ENCODE measurements at places on chromosomes 1 and 21. TPM values are rescaled to one million over a fixed set of nuclear protein-coding genes. Genes with fewer than 3 reads are reported as not detected.

The SLC44A5 gene
- total RNA-seq: 4.4 TPM

The COL18A1 gene
- 22.2 TPM for total RNA-seq

The RPE65 gene
- not detected for total RNA-seq

The RNF19B gene
- total RNA-seq: 21.6 TPM

GRCh38 chr1:111746614-111746999 lies 7.4 kb upstream of the INKA2 start:
- no peak for DNase-seq

DNA sequence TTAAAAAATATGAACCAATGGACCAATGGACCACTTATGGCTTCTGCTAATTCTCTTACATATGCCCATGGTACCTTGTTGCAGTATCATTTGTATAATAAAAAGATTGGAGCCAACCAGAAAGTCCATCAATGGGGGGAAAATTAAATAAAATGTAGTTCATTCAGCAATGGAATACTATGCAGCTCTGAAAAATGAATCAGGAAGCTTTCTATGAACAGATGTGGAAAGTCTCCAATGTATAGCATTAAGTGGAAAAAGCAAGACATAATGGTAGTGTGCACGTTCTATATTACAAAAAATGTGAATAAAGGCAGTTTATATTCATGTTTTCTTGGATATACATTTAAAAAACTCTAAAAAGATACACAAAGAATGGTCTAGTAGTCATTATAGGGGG lies 101.3 kb downstream of the KCNJ15 start:
- no peak for DNase-seq

DNA sequence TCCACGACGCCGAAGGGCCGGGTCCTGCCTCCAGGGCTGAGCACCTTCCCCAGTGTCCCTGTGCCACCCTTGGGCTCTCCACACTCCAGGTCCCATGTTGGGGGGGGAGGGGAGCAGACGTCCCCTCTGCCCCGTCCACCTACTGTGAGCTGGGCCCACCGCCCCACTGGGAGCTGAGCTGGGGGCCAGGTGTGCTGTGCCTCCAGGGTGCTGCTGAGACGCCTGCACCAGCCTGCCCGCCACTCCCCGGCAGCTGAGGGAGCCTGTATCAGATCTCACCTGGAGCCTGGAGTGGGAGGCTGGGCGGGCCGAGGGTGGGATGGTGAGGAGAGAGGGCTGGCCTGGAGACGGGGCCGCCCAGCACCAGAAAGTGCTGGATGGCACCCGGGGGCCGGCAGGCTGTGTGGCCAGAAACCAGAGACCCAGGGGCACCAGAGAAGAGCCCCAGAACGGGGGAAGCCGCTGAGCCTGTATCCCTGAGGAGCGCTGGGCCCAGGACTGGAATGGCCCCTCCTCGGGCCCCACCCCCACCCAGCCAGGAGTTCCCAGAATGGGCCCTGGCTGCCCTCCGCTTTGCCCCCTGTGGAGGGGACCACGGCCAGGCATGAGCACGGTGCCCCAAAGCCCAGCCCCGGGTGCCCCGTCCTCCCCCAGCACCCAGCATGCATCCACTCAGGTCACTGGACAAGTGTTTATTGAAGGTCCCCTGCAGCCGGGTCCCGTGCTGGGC lies 3.4 kb downstream of the TNFRSF18 start:
- no peak for DNase-seq

DNA sequence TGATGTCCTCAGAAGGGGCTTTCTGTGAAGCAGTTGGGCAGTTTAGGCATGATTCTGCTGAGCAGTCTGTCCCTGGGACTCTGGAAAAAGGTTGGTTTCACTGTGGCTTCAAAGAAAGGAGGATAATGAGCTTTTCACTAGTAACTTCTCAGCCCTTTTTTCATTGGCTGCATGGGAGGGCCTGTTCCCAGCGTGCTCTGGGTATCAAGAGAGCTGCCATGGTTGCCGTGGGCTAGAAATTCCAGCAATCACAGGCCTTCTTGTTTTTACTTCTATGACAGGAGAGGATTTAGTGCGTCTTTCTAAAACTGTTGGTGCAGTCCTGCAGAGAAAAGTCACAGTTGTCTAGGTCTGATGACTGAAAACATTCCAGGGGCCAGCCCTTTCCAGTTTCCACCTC lies 7.2 kb downstream of the SZRD1 start:
- DNase-seq: no peak

The FLG2 gene
- 0.10 TPM for total RNA-seq

DNA sequence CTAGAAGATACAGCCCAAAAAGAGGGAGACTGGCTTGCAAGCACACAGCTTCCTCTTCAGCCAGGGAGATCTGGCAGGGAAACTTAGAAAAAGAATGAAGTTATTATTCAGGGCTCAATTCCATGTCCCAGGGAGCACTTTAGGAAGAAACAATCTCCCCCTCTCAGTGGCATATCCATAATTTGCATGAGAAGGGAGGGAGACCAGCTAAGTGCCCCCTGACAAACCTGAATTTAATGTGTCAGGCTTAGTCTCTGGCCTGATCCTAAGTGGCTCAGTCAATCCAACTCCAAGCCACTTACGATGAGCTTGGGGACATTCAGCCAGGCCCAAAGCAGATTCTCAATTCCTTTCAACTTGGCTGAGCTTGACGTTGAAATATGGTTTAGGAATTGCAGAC lies 17.7 kb upstream of the KCND3 start:
- DNase-seq: no peak

The PLEKHO1 gene
- 135 TPM for total RNA-seq

DNA sequence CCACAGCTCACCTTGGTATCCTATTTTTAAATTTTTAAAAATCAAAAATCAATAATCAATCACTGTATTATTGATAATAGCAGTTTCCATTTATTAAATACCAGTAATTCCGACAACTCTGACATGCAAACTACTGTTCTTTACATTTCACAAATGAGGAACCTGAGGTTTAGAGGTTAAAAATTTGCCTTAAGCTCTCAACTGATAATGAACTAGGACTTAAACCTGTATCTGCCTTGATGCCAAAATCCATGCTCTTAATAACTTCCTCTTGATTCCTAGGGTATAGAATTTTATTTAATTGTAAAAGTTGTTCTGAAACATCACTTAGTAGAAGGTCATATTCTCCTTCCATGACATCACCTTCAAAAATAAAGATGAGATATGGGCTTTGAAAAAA lies 5.6 kb downstream of the ARHGAP29 start:
- no peak for DNase-seq

DNA sequence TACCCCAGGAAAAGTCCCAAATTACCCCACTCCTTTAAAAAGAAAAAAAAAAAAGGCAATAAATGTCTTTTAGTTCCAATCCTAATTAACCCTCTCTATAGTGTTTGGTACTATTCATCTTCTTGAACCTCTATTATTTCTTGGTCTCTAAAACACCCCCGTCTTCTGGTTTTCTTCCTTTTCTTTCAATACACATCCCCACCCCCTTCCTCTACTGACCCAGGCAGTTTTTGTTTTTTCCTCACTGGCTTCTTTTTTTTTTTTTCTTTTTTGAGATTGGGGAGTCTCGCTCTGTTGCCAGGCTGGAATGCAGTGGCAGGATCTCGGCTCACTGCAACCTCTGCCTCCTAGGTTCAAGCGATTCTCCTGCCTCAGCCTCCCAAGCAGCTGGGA lies 26.1 kb downstream of the EGLN1 start:
- DNase-seq: no peak

GRCh38 chr1:224669403-224669802 lies 53.3 kb downstream of the CNIH3 start:
- no peak for DNase-seq

GRCh38 chr1:19066248-19066873 lies 109.9 kb upstream of the IFFO2 start:
- DNase-seq: no peak

The RNF11 gene
- 32.2 TPM for total RNA-seq

The MAST2 gene
- total RNA-seq: 8.4 TPM

GRCh38 chr1:68233202-68233601 lies 879 bp upstream of the WLS start:
- no peak for DNase-seq

DNA sequence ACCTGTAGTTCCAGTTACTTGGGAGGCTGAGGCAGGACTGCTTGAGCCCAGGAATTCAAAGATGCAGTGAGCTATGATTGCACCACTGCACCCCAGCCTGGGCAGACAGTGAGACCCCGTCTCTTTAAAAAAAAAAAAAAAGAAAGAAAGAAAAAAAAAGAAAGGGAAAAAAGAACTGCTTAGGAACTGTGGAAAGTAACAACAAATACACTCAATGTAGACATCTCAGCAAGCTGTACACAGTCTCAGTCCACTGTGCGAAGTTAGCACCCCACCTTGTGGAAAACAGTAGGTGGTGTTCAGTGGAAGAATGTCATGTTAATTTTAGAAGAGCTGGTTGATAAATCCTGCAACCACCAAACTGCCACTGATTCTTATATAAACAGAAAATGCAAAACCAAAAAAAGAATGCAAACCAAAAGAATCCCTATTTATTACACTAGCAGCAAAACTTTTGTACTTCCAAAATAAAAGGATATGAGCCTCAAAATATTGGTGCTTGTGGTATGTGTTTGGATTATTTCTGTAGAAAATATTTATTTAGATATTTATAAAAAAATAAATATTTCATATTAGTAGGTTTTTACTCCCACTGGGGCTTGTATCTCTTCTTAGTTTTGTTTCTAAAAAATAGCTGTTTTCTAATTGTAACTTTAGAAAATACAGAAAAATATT lies 31.1 kb downstream of the ALG14 start:
- no peak for DNase-seq

The OR10Z1 gene
- not detected for total RNA-seq

DNA sequence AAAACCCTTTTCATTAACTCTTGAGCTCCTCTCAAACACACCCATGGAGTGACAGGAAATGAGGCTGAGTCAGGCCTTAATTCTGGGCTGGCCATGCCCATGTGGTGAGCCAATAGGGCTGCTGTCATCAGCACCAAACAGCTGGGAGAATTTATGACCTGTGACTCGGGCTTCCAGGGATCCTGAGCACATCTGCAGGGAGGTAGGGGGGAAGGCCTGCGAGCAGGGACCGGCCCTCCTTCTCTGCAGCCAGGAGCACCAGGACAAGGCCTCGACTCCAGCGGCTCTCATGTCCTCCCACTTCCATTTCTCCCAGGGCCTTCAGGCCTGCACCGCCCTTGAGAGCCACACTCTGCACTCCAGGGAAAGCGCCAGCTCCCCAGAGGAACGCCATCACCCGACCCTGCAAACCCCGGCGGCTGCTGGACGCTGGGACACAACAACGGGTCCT lies 14.6 kb downstream of the RIPK4 start:
- no peak for DNase-seq

DNA sequence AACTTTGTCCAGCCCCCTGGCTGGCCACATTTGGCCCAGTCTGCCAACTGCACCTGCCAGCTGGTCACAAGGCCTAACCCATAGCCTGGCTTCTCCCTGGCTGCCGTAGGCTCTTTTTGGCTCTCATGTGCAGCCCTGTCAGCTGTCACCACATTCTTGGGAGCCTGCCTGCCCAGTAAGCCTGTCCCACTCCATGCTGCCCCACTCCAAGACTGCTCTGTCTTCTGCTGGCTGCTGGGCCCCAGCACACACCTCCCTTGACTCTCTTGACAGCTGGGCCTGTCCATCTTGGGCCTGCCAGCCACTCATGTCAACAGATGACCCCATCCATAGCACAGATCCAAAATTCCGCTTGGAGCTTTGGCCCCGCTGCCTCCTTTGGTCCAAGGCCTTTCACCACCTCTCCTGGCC lies 74.3 kb upstream of the EDN2 start:
- no peak for DNase-seq

DNA sequence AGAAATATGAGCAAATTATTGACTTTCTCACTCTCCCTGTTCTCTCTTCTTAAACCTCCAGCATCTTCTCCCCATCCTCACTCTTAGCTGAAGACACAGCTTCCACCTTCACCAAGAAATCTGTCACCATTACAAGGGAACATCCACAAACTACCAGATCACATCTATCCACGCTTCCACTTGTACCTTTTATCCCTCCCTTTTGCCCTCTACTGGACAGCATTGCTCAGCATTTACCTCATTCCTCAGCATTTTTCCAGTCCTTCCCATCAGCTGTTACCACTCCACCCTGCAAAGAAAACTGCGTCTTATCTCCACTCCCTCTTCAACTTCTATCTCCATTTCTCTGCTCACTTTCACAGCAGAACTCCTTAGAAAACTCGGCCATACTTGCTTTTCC lies 42.6 kb downstream of the KCNJ6 start:
- no peak for DNase-seq

The SMIM1 gene
- 5.7 TPM for total RNA-seq

GRCh38 chr1:156468693-156469345 lies 31.8 kb downstream of the MEF2D start:
- DNase-seq: no peak

DNA sequence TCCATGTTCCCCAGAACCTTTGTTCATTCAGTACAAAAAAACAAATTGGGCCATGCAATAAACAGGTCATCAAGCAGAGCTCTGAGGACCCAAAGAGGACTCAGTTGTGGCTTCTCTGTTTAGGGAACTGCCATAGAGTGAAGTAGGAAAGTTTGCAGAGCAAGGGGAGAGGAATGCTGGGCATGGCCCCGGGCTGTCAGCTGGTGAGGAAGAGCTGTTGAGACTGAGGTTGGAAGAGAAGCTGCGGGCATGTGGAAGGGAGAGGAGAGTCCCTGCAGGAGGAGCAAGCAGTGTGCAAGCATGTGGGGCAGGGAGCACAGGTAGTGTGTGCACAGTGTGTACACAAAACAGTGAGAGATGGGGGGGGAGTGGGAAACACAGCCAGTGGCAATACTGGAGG lies 71.8 kb downstream of the NTPCR start:
- no peak for DNase-seq

- no peak for DNase-seq
These were observed 129.3 kb downstream of the PRDM2 start for GRCh38 chr1:13829152-13829769.
